ENCODE measurements at places on chromosomes 12 and 14.

GRCh38 chr12:76241371-76241770 is 106.8 kb downstream of the BBS10 start:
- no peak for DNase-seq

GRCh38 chr12:106022568-106023012 is 116.2 kb downstream of the NUAK1 start:
- no peak for DNase-seq

- no peak for DNase-seq
Observed at GRCh38 chr12:131530422-131530821, 180.5 kb upstream of the SFSWAP start.

DNA sequence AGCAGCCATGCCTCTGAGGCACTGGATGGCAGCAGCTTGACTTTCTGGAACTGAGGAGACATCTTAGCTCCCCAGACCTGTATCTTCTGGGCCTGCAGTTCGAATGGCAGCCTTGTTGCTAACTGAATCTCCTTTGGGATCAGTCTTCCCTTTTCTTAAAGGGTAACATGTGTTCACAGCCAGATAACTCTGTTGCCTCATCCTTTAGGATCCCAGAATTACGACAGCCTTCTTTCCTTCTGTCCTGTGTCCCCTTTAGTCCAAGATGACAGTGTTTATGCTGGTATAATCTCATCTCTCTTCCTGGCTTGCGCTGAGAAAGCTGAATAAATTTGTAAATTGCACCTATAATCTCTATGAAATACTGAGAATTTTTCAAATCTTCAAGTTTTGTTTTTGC is 9.1 kb upstream of the ERC1 start:
- DNase-seq = no peak

GRCh38 chr12:1750300-1750699 is 59.4 kb downstream of the ADIPOR2 start:
- DNase-seq = no peak

- DNase-seq = no peak
Observed at GRCh38 chr12:76259106-76259505, 89.1 kb downstream of the BBS10 start.

DNA sequence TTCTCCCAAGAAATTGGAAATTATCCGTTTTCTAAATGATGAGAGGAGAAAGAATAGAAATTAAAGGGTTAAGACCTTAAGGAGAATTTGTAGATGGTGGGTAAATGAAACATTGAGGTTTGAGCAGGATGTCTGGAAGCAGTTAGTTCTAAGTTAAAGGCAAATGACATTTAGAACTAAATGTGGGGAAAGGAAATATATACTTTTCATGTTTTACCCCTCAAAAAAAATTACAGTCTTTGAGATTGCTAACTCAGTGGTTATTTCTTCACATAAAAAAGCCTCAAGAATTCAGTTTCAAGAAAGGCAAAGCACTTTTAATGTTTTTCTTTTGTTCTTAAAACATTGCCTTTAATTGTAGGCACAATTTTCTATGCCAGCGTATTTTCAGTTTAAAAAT is 114.0 kb downstream of the PLEKHA5 start:
- no peak for DNase-seq

DNA sequence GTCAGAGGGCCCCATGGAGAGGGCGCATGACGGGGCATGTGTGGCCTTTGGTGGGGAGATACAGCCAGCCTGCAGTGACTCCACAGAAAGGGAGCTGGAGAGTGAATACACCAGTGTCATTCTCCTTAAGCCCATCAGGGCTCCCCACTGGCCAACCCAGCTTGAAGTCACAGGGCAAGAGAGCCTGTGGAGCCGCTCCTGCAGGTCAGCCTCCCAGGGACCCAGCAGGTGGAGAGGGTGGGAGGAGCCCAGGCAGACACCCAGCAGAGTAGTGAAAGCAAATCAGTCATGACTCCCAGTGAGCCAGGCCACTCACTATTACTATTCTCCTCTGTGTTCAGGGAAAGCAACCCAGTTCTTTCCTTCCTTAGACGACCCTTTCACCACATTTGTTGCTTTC is 110.0 kb upstream of the CPM start:
- no peak for DNase-seq

DNA sequence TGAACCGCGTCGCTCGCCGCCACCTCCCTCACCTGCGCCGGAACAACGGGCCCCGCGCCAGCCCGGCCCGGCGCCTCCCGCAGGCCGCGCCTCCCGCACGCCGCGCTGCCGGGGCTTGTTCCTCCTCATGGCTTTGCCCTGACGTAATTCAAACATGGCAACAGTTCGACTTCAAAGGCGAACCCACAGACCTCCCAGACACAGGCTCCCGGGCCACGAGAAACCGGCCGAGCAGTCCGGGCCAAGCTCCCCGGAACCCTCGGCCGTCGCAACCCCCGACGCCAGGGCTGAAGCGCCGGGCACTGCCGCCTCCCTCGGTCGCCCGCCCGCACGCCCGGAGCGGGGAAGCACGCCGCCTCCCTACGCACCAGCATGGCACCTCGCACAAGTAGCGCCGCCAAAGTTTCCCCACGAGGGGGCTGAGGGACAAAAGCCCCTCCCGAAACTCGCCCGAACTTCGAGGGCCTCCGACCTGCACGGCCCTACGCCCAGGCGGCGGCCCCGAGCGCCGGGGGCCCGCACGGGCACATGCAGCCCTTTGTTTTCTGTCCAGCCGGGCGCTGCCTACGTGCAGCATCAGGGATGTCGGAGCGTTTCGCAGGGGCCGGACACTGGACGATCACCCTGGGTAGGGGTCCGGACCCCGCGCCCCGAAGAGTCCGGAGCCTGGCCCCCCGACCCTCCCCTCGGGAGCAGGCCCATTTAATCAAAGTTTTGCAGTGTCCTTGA is 1.7 kb downstream of the SINHCAF start:
- DNase-seq = peak; percentile 80

GRCh38 chr12:63985945-63986344 is 141.4 kb downstream of the SRGAP1 start:
- DNase-seq = no peak

DNA sequence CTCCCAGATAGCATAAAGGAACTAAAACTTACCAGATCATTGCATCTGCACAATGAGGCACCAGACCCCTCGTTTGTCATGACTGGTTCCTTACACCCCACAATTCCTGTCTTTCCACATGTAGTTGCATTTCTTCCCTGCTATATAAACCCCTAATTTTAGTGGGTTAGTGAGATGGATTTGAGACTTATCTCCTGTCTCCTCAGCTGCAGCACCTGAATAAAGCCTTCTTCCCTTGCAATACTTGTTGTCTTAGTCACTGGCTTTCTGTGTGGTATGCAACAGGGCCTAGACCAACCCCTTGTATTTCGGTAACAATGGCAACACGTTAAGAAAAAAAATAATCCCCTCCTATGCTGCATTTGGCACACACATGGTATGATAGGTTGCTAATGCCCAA is 13.0 kb downstream of the NUP37 start:
- no peak for DNase-seq

DNA sequence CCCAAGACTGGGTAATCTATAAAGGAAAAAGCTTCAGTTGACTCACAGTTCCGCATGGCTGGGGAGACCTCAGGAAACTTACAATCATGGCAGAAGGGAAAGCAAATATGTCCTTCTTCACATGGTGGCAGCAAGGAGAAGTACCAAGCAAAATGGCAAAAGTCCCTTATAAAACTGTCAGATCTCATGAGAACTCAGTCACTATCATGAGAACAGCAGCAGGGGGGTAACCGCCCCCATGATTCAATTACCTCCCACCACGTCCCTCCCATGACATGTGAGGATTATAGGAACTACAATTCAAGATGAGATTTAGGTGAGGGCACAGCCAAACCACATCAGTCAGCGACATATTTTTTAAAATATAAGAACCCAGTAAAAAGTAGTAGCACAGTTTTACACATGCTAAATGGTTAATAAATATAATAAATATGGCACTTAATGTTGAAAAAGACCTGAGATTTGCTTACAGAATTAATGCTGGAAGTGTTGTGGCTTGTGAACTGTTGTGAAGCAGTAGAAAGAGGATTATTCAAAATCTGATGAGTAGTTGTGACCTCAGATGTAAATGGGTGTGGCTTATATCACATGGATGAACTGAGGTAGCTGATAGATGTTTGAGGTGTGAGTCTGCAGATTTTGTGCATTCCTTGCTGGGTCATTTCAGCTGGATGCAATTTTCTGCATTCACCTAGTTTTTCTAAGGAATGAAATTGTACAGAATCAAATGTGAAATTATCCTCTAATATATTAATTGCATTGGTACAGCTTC is 46.9 kb upstream of the CHPT1 start:
- no peak for DNase-seq

DNA sequence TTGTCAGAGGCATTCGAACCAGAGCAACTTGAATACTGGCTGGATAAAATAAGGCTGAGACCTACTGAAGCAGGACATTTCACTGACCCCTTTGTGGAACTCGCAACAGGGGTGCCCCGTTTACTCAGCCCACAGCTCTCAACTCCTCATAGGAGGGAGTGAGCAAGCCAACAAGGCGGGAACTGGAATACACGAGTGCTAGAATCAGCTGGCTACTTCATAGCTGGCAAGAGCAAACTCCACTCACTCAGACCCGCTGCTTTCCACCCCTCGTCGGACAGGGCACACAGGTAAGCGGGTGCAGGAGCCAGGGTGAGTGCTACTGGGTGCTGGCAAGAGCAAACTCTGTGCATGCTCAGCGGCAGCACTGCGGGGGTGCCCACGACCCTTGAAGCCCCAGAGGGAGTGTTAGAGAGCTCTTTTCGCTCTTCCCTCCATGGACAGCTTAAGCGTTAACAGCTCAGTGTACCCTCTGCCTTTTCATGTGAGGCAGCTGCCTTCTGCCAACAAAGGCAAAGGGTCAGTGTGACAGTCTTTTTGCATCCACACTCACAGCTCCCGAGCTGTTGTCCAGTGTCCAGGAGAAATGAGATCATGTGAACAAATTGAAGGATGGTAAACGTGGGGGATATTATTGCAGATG is 15.7 kb downstream of the CAPZA3 start:
- DNase-seq = no peak

DNA sequence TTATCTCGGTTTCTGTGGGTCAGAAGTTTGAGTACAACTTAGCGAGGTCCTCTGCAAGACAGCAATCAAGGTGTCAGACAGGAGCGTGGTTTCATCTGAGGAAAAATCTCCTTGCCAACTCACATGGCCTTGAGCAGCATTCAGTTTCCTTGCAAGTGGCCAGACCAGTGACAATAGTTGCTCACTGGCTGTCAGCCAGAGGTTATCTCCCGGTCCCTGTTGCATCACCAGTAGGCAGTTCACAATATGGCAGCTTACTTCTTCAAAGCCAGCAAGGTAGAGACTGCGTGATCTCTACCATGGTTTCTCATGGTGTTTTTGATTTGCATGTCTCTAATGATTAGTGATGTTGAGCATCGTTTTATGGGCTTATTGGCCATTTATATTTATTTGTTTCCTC is 143.8 kb upstream of the DAAM1 start:
- DNase-seq = no peak

DNA sequence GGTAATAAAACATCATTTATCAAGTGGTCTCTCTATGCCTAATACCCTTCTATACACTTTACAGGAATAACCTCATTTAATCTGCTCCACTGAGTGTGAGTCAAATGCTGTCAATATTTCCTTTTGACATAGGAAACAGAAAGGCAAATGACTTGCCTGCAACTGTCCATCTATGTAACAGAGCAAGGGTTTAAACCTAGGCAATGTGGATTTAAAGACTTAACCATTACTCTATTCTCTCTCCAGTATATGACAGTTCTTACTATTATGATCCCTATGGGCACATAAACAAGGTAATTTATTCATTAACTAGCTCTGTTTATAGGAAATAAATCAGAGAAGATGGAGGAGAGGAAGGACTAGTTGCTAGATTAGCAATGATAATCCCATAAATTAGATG is 70.6 kb downstream of the FSCB start:
- no peak for DNase-seq

GRCh38 chr12:2583091-2583497 is 211.7 kb upstream of the FKBP4 start:
- DNase-seq = peak; percentile 84

Data from GM20000 (cell line).